Endothelial cell of umbilical vein (primary cell): ENCODE measurements at places on chromosomes 5 and 9.

DNA sequence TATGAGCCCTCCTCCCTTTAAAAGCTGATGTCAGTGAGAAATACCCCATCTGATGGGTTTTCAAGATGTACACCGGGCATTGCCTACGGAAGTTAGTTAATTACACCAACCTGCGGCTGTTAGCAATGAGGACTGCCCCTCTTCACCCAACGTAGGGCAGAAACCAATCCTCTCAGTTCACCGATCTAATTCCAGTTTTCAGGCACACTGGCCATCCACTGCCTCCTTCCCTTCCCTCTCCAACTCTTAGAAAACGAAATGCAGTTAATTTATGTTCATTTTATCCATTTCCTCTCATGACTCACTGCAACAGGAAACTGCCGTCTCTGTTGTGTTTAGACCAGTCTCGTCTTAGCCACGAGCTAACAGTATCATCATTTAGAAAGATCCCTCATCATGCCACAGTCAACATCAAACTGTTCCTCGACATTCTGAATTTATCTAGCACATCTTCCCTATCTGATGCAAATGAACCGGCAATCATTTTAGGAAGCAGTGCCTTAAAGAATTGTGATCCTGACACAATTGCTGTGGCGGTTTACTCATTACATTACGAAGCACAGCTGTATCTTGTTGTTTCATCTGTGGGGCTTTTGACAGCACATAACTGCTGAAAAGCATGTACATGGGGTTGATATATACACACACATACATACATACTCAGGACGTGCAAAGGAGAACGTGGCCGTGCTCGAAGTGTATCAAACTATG, 168.6 kb downstream of the EFNA5 start:
- DNase-seq = peak; percentile 93

DNA sequence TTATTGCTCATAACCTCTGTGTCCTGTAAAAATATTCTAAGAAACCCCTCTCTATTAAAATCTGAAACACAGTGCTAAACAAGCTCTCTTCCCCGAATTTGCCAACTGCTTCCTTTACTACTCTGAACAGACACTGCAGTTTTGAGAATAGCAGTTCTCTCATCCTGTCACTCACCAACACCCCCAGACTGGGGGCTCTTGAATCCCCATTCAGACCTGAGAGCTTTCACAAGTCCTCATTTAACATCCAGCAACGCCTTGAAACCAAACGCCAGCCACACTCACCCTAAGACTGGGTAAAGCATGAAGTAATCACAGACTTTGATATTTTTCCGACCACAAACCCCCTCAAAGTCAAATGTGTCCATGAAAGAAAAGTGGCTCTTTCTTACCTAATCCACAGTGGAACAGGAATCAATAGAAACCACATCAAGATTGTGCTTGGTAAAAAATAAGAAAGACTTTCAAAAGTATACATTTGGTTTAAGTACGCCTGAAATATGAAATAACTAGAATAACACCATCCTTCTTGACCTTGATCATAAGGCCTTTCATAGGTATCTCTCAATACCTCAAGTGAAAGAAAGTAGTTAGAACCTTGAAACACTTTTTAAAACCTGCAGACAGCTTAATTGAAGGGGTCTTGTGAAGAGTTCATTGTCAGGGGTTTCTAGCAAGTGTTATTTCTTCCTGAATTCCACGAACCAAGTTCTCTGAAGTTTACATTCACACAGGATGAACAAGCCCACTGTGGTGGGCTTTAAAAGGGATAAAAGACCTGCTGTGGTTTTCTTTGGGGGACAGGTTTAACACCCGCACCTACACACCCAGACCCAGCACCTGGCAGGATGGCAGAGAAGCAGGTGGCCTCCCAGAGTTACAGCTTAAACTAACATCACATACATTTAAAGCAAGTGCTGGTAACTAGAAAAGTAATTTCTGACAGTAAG, 412.6 kb downstream of the MLLT3 start:
- DNase-seq = no peak

DNA sequence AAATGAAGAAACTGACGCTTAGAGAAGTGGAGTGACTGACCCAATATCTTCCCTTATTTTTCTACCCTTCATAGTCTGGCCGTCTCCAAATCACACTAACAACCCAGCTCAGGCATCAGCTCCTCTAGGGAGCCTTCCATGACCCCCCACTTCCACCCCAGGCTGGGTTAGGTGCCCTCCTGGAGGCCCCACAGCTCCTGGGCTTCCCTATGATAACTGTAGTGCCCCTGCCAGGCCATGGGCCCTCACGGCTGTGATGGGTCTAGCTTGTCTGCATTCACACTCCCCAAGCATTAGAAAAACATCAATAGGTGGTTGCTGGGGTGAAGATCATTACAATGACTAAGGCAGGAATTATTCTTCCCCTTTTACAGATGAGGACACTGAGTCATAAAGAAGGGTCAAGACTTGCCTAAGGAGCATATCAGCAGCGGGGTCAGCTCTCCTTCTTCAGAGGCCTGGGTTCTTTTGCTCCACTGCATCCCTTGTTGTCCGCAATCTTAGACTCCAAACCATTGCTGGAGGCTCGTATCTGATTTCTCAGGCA, 7.3 kb downstream of the CORO2A start:
- DNase-seq = no peak

GRCh38 chr5:91144491-91145332, 238.4 kb downstream of the ARRDC3 start:
- DNase-seq = peak; percentile 89

GRCh38 chr5:80141147-80141671, 106.1 kb downstream of the THBS4 start:
- DNase-seq = peak; percentile 44
